ENCODE measurements at places on chromosomes 2 and 18.

DNA sequence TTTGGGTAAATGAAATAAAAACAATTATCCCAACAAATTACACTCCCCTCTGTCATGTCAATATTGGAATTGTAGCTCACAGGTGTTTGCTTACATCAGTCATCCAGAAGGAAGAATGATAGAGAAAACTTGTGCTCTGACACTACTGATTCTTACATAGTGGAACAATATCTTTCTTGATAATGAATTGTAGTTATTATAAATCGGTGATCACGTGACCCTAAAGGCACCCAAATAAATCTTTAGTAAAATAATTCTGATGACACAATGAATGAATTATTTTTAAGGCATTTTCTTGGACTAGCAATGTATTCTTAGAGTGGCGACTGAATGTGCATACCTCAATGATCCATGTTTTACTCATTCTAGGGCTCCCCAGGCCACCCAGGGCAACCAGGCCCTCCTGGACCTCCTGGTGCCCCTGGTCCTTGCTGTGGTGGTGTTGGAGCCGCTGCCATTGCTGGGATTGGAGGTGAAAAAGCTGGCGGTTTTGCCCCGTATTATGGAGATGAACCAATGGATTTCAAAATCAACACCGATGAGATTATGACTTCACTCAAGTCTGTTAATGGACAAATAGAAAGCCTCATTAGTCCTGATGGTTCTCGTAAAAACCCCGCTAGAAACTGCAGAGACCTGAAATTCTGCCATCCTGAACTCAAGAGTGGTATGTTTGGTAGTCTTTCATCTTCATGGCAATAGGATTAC is 34.5 kb downstream of the COL3A1 start:
- DNase-seq, result no peak

DNA sequence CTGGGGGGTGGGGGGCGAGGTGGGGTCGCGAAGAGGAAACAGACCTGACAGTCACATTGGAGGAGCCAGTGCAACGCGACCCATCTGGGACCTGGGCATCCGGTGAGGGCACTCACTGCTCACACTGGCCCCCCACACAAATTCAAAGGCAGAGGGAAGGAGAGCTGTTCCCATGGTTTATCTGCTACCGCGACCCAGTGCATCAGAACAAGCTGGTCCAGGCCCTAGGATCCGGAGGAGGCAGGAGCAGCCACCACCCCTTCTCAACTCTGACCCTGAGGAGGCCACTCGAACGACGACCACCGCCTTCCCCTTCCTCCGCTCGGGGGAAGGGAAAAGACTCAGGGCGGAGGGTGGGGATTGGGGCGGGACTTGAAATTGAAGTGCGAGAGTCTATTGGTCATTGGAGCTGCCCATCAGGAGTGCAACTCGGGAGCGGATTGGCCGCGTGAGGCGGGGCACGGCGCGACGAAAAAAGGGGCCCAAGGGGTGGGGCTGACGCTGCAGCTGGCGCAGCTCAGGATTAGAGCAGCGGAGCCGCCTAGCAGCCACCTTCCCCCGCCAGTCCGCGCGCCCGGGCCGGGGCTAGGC is at the start of gene CDK5R2:
CDK5R2 (plus strand) TSS at position 526 of the 591 bp plus-strand sequence. CDS start 155 bp downstream, outside the sequence.
- DNase-seq, result peak; percentile 99

GRCh38 chr2:72810165-72810564 is 15.7 kb downstream of the EXOC6B start:
- no peak for DNase-seq

GRCh38 chr18:79596446-79597175 is 83.0 kb upstream of the CTDP1 start:
- no peak for DNase-seq

DNA sequence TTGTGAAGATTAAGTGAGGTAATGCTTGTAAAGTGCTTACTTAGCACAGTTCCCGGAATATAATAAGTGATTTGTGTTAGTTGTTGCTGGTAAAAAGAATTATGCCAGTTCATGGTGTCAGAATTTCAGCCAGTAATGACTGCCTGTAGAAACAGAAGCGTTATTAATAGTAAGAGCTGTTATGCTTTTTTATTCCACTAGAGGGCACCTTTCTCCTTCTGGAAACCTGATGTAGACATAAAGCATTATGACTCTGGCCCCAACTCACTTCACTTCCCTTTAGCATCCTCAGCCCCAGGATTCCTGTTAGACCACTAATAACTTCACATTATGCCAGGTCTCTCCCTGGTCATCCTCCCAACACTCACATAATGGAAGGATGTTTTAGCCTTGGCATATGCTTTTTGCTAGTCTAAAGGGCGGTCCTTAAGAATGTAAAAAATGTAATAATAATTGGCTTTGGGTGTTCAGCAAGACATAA is 34.9 kb downstream of the C18orf54 start:
- peak; percentile 29 for DNase-seq

All from D721Med (cell line).